ENCODE measurements at places on chromosomes 6 and 20.

DNA sequence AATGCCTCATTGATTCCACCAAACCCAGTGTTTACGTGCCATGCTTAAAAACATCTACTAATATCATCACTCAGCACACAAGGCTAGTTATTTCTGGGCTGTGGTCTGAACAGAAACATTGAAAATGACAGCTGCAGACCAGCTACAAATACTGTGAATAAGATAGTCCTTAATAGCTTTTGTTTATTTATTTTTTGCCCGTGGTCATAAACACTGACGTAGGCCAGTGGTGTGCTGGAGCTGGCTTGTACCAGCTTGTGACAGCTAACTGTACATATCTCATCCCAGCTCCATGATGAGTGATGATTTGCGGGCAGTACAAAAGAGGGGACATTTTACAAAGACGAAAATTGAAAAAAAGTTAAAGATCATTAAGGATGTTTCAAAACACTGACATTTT is 1057.0 kb downstream of the EPHA7 start:
- DNase-seq = no peak

DNA sequence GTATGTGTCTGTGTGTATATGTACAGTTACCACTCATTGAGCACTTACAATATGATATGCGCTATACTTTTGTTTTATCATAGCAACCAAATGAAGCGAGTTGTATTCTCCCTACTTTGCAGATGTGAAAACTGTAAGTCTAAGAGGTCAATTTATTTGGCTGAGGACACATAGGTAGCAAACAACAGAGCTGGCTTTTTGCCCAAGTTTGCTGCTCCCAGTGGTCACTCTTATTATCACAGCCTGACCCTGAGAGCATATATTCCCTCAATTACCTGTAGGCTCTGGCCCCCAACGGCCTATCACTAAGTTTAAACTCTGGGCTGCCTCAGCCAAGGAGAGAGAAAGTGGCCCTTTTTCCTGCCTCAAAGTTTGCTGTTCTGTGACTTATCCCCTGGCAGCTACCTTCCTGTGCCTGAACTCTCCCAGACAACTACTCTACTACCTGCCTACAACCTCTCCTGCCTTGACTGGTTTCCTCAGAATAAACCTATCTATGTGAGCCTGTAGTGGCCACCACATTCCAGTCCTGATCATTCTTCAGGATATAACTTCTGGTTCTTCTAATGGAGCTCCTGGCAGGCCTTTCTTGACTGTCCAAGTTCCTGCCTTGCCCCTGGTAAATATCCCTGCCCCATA is 221.8 kb downstream of the FRK start:
- no peak for DNase-seq

- no peak for DNase-seq
Measured at GRCh38 chr6:69663215-69663614, 133.6 kb downstream of the LMBRD1 start.

DNA sequence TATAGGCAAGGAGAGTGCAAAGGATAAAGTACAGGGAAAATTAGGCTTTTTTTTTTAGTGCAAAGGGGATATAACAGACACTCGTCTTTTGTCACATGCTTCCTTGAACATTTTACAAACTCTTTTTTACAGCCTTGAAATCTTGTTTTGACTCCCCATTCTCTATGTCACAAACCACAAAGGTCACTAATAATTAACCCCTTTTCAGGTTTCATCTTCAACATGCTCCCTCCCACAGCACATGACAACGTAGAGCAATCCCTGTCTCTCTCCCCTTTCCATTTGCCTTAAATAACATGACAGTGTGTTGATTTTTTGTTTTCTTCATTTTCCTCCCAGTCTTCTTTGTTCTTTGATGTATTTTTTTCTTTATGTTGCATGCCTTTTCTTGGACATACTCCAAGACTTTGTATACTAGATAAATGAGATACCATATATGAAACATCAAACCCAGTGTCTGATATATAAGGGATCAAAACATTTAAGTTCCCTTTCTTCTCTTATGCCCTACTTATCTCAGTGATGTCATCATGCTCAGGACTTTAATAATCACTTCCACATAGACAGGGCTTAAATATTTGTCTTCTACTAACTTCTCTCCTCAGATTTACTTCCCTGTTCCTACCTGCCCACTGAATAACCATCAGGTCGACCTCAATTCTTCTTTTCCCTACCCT is 378.7 kb upstream of the HSF2 start:
- no peak for DNase-seq

DNA sequence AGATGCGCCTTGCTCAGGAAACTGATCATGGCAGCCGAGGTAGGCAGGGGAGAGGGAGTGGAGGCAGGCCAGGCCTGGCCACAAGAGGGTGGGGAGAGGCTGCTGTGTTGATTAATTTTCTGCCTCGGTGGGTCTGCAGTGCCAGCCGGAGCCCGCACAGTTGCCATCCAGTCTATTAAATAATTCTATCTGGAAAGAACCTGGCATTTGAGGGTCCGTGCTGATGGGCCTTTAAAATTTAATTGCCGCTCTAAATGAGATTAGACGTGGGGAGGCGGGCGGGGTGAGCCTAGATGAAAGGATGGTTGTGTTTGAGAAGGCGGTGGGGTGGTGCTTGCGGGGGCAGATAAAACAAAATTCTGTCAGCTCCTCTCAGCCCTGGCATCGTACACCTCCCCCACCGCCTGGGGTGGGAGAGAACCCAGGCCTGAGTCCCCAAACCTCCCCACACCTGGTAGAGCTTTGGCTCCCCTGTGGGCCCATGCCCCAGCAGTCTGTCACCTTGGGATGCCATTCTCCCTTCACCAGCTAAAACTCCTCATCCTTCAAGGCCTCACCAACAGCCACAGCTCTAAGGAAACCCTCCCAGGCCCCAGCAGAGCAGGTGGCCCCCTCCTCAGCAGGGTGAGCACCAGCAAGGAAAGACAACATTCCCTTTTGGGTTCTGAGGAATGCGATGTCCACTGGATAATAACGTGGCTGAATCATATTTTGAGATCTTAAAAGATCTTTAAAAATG is 167.3 kb downstream of the GRM4 start:
- no peak for DNase-seq

DNA sequence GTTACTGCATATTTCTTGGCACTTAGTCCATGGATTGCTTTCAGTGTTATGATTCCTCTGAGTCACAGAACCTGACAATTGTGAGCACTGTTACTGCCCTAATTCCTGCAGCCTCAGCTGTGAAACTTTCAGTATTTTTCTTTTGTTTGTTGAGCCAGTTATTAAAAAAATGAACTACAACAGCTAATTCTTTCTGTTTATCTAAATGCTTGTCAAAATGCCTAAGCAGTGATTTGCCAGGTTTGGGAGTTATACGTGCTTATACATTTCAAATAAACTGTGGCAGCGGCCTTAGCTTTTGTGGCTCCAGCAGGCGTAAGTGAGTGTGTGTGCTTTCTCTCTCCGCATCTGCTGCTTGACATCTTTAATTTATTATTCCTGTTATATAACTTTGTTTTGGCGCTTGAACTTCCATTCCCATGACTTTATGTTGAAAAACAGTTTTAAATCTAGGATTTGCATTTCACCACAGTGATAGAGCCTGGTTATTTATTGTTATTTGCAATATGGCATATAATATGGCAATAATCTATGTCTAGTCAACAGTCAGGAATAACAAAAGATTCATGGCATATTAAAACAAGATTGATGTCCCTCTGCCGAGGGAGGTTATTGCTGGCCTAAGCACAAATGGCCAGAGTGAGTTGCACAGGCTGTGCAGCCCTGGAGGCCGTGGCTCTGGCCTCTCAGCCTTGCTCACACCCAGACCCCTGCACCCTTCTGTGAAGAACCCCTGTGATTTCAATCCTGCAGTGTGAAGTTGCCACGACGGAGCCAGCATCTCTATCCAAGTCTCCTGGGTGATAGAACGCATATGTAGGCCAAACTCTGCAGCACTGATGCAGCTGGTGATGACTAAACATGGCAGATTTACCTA is 303.4 kb downstream of the THBS2 start:
- DNase-seq = no peak

DNA sequence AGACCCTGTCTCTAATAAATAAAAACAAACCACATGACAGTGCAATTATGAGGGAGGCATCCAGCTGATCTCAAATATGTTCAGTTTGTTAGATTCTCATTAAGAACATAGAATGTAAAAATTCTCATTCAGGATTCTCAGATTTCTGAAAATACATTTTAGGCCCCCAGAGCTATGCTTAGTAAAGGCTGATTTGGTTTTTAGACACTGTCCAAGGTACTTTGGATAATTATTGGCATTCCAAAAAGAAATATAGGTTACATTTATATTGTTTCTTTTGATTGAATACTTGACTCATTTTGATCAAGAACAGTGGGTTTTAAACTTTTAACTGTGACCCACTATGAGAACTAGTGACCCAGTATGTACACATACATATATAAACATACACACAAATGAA is 55.5 kb downstream of the ANKRD6 start:
- no peak for DNase-seq

DNA sequence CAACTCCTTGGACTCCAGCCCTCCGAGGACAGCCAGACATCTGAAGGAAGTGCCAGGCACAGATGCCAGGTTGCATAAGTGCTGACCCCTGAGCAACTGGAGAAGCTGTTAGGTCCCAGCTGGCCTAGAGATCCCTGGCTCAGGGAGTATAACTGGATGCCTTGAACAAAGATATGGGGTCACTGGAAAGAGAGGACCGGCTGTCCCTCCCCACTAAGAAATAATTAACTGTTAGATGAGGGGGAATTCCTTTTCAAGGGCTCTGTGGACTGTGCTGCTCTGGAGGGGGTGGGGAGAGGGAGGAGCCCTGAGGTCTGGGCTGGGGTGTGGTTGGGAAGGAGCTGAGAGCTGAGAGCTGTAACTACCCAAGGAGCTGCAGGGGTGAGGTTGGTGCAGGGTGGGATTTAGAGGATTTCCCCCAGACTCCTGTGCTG is 39.6 kb downstream of the HLA-F start:
- DNase-seq = no peak

DNA sequence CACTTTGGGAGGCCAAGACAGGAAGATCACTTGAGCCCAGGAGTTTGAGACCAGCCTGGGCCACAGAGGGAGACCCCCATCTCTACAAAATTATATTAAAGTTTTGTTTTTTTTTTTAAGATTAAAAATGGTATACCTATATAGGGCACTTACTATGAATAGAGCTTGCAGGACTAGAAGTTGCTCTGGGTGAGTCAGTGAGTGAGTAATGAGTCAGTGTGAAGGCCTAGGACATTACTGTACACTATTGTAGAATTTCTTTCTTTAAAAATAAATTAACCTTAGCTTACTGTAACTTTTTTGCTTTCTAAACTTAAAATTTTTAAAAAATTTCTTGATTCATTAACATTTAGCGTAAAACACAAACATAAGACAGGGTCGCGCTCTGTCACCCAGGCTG is 29.7 kb downstream of the STK35 start:
- no peak for DNase-seq

DNA sequence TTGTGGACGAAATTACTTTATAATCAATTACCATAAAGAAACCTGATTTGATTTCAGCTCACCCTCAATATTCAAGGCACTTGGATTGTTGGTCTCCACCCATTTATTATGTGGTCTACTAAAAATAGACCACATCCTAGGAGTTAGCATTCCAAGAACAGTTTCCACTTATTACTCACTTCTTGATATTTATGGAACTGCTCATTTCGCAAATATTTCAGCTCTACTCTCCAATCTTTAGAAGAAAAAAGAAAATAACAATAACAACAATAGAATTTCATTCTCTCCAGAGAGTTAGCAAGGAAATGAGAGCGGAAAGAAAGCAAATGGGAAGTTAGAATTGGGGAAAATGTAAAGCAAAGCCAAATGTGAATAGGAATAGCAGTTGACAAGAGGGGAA is 26.2 kb upstream of the HDAC2 start:
- DNase-seq = no peak

DNA sequence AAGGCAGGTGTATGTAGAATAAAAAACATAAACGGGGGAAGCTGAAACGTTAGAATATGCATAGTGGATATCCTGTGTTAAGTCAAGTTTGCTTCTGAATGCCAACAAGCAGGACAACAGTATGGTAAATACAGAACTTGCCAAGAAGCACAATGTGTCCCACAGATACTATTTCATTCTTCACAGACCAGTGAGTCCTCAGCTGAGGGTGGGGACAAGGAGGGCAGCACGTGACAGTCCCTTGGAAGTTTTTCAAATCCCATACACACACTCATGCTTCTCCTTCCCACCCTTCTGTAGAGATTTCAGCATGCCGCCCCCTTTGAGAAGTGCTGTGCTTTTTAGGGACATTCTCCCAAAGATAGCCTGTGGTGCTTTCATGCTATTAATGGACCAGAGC is 268.5 kb upstream of the ECI2 start:
- DNase-seq = no peak

- DNase-seq = no peak
Measured at GRCh38 chr6:1395941-1396908, 6.8 kb downstream of the FOXF2 start.

GRCh38 chr6:108568551-108569305 is 8.0 kb downstream of the FOXO3 start:
- no peak for DNase-seq
